Cardiac muscle cell (in vitro differentiated cells and primary cell): ENCODE measurements at places on chromosomes 2 and 18. TPM values are rescaled to one million over a fixed set of nuclear protein-coding genes. Genes with fewer than 3 reads are reported as not detected.

EFR3B gene
- polyA plus RNA-seq: 8.5 and 9.0 TPM in 2 replicates

C18orf63 gene
- polyA plus RNA-seq: not detected in 2 replicates

KIF5C gene
- polyA plus RNA-seq: 0.82 and 3.2 TPM in 2 replicates

NCKAP5 gene
- polyA plus RNA-seq: 0.21 and 0.31 TPM in 2 replicates

HRH4 gene
- not detected in 2 replicates for polyA plus RNA-seq

REG3A gene
- polyA plus RNA-seq: 0.70 and 6.1 TPM in 2 replicates

BOLL gene
- polyA plus RNA-seq: 0.21 and 0.44 TPM in 2 replicates

EDAR gene
- not detected in 2 replicates for polyA plus RNA-seq

NPHP1 gene
- 11.6 and 12.3 TPM in 2 replicates for polyA plus RNA-seq

REG1B gene
- not detected in 2 replicates for polyA plus RNA-seq

ASPRV1 gene
- polyA plus RNA-seq: 1.6 and 4.2 TPM in 2 replicates

IL37 gene
- not detected in 2 replicates for polyA plus RNA-seq

LIMS3 gene
- 5.2 and 5.7 TPM in 2 replicates for polyA plus RNA-seq

ANKRD30B gene
- not detected in 2 replicates for polyA plus RNA-seq

CYB5A gene
- 201 and 231 TPM in 2 replicates for polyA plus RNA-seq

DSC3 gene
- polyA plus RNA-seq: 0.81 and 1.5 TPM in 2 replicates

TTC21B gene
- polyA plus RNA-seq: 13.0 and 14.0 TPM in 2 replicates
